ENCODE measurements at places on chromosomes 13 and 19. TPM values are rescaled to one million over a fixed set of nuclear protein-coding genes. Genes with fewer than 3 reads are reported as not detected.
A peak's percentile ranks its signal among the peaks of the same experiment; 100 is the strongest.

IGFL4 gene
- total RNA-seq, result not detected

DMKN gene
- total RNA-seq, result 1.7 TPM

GRCh38 chr13:109422161-109422560 lies 364.2 kb downstream of the IRS2 start:
- H3K4me3 ChIP-seq, result no peak overlapping the region
- no peak overlapping the region for H3K27ac ChIP-seq
- H3K4me1 ChIP-seq, result peaks cover 3% of the 10 kb centered on the region
- no peak for DNase-seq

GRCh38 chr13:26784704-26785639 lies 24.4 kb upstream of the GPR12 start:
- H3K36me3 ChIP-seq, result no peaks in the 10 kb centered on the region
- peak overlapping the region; percentile 75 for H3K4me3 ChIP-seq
- peak; percentile 10 for DNase-seq
- H3K27me3 ChIP-seq, result peaks cover 5% of the 10 kb centered on the region

DNA sequence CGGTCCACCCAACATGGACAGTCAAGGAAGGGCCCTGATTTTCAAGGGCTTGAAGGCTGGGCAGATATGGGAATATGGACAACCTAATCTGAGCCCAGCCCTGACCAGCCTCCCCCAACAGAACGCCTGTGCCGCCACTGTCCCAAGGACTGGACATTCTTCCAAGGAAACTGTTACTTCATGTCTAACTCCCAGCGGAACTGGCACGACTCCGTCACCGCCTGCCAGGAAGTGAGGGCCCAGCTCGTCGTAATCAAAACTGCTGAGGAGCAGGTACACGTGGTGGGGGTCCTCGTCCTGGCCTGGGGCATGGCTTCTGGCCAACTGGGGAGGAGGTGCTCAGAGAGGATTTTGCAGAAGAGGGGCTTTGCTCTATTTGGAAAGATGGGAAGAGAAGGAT lies 3.5 kb downstream of the CLEC4M start:
- no peak overlapping the region for H3K27ac ChIP-seq
- H3K27me3 ChIP-seq, result peaks cover 4% of the 10 kb centered on the region
- no peak overlapping the region for H3K4me3 ChIP-seq
- no peaks in the 10 kb centered on the region for H3K36me3 ChIP-seq
- peaks cover 12% of the 10 kb centered on the region for H3K4me1 ChIP-seq

DNA sequence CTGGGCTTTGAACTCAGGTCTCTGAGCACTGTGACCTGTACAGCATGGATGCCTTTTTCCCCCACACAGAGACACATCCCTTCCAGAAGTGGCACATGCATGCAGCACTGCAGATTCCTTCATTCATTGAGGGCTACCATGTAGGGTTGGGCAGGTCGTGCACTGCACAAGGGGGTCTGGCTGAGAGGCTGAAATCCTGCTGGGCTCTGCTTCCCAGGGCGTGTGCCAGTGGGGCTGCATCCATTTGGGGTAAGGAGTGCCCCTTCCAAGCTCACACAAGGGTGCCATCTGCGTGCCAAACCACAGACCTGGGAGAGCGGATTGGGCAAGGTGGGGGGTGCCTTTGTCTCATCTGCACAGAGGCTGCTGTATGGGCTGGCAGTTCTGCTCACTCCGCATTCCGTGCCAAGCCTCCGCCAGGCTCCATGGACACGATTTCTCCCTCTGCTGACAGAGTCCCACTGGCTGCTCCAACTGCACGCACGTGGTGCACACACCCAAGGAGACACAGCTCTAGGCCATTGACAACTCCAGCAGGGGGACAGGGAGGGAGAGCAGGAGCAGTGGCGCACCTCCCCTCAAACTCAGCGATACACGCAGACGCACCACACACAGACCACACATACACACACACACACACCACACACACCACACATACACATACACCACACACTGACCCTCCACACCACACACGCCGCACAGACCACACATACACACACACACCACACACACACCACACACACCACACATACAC lies 4.5 kb upstream of the SHISA7 start:
- H3K27ac ChIP-seq, result no peak overlapping the region
- H3K4me1 ChIP-seq, result peaks cover 13% of the 10 kb centered on the region
- peaks cover 45% of the 10 kb centered on the region for H3K27me3 ChIP-seq
- H3K4me3 ChIP-seq, result no peak overlapping the region
- DNase-seq, result no peak
